Bronchial smooth muscle cell (primary cell): ENCODE measurements at places on chromosomes 3 and 15. TPM values are rescaled to one million over a fixed set of nuclear protein-coding genes. Genes with fewer than 3 reads are reported as not detected.

The DENND6A gene
- 9.6 and 9.7 TPM in 2 replicates for total RNA-seq

The SCG5 gene
- total RNA-seq, result 12.5 and 24.3 TPM in 2 replicates

The CHAC1 gene
- total RNA-seq, result 2.7 and 4.4 TPM in 2 replicates

The USP50 gene
- total RNA-seq, result 0.16 and 0.34 TPM in 2 replicates

The CSTA gene
- 1.6 and 6.6 TPM in 2 replicates for total RNA-seq

The SLC7A14 gene
- total RNA-seq, result 3.3 and 29.8 TPM in 2 replicates

The P2RY14 gene
- not detected in 2 replicates for total RNA-seq

The RTF1 gene
- total RNA-seq, result 8.2 and 15.0 TPM in 2 replicates

The ZNF609 gene
- 13.9 and 22.6 TPM in 2 replicates for total RNA-seq

The CPN2 gene
- total RNA-seq, result not detected in 2 replicates

The P2RY13 gene
- not detected in 2 replicates for total RNA-seq

The PLEKHO2 gene
- 31.4 and 44.4 TPM in 2 replicates for total RNA-seq
